ENCODE measurements at places on chromosomes 6 and 20.

- no peak for DNase-seq
Measured at GRCh38 chr6:147212622-147213021, 8.4 kb downstream of the STXBP5 start.

DNA sequence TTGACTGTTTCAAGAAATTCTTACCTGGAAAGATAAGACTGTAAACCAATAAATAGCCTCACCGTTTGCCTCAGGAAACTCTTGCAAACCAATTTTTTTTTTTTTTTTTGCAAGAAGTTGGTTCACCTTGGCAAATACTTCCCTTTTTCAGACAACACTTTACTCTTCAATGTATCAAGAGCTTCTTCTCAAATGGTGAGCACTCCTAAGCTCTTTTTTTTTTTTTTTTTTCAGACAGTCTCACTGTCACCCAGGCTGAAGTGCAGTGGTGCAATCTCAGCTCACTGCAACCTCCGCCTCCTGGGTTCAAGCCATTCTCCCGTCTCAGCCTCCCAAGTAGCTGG lies 22.7 kb upstream of the SNTA1 start:
- DNase-seq, result no peak

DNA sequence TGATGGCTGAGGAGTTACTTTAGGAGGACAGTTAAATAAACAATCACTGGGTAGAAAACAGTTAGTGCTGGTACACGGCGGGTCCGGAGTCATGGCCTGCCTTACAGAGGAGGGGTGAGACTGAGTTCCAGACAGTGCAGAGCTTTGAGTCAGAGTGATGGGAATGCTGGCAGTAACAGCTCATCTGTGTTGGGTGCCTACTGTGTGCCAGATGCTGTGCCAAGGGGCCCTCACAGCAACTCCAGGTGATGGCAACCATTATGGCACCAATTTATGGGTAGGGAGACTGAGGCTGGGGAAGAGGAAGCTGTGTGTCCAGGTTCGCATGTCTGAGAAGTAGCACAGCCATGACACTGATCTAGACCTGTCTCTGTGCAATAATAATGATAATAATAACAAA lies 132.6 kb downstream of the CEBPB start:
- DNase-seq, result no peak

- no peak for DNase-seq
Measured at GRCh38 chr6:109349419-109349987, 32.8 kb downstream of the CD164 start.

DNA sequence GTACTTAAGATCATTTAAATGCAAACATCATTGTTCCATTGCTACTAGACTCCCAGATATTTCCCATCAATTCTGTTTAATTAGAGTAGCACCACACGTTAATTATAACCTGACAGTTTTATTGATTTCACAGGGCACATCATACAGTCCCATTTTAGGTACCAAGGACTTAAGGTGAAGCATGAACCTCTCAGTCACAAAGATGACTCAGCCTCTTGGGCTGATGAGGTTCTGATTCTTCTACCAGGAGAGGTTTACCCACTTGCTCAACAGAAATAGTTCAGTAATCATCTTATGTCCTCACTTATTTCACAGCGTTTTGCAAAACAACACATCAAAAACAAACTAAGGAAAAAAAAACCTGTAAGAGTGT lies 98.5 kb downstream of the HIVEP2 start:
- peak; percentile 30 for DNase-seq

DNA sequence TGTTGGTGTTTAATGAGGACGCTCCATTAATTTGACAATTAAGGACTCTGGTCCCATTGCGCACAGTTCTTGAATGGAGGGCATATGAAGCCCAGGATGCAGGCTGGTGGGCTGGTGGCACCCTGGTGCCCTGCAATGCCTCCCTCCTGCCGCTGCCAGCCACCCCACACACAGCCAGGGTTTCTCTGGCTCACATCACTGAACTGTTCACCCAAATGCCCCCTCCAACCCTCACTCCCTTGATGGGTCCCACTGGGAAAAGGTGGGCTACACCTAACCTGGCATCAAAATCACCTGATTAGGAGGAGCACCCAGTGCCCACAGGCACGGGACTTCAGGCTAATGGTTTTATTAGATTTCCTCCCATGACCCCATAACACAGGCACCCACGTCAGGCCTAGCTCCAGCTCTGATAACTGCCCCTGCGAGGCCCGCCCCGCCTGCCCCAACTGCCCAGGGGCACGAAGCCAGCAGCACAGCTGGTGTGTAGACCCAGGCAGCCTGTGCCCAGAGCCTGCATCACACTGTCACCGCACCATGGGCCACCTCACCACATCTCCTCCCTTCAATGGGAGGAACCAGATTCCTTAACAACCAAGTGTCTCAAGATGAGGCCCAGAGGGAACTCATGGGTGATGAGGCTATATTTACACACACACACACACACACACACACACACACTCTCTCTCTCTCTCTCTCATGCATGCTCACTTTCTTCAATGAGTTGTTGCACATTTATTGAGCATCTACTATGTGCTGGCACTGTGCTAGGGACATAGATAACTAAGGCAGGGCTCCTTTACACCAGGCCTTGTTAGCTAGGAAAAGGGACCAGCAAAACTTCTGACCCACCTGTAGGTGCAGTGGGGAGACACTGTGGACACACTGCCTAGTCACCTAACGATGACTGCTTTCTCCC lies 107.3 kb downstream of the NOL4L start:
- DNase-seq, result no peak
